Aorta (tissue), 5 donors: ENCODE measurements at places on chromosomes 16 and 17.

GRCh38 chr16:347203-347602, 5.3 kb downstream of the AXIN1 start:
- no peak for DNase-seq

DNA sequence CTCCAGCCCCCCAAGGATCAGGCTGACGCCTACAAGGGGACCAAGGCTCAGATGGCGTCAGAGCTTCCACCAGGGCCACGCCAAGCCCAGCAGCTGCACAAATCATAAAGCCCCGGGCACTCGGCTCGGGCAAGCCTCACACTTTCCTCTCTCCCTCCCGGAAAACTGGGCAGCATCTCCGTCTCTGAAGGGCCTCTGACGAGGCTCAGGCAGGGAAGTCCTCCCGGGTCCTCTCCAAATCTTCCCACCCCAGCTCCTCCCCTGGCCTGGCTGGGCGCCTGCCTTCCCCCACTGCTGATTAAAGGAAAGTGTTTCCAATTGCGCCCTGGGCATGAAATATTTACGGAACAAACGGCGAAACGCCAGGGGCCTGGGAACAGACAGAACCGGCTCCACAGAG, 38.5 kb downstream of the PIEZO1 start:
- peak; percentile 64 for DNase-seq

- DNase-seq, result peak; percentile 88
Observed at GRCh38 chr16:66520406-66521170, 29.3 kb downstream of the TK2 start.

GRCh38 chr17:42680331-42680808, 1.3 kb downstream of the CCR10 start:
- no peak for DNase-seq

DNA sequence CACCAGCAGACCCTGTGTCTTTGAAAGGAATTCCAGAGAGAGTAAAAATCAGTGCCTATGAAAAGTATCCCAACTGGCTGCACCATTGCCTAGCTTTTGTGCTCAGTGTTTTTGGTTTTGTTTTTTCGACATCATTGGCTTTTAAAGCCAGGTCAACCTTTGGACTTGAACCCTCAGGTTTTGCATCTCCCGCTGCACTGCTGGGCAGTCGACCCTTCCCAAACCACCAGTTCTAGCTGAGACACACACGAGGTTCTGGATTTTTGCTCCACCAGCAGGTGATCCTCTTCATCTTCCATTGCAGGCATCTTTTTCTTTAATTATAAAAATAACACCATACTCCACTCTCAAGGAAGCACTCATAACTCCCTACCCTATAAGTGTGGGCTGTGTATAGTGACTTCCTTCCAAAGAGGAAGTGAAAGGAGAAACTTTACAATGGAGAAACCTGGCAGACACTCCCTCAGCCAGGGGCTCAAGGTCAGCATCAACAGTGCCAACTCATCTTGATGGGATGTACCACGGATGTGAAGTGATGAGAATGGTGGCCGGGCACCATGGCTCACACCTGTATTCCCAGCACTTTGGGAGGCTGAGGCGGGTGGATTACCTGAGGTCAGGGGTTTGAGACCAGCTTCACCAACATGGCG, 57.8 kb downstream of the BMERB1 start:
- no peak for DNase-seq

- DNase-seq, result no peak
Observed at GRCh38 chr16:1036726-1037393, 35.7 kb upstream of the SSTR5 start.

GRCh38 chr17:16989230-16989952, 17.5 kb upstream of the TNFRSF13B start:
- DNase-seq, result no peak

DNA sequence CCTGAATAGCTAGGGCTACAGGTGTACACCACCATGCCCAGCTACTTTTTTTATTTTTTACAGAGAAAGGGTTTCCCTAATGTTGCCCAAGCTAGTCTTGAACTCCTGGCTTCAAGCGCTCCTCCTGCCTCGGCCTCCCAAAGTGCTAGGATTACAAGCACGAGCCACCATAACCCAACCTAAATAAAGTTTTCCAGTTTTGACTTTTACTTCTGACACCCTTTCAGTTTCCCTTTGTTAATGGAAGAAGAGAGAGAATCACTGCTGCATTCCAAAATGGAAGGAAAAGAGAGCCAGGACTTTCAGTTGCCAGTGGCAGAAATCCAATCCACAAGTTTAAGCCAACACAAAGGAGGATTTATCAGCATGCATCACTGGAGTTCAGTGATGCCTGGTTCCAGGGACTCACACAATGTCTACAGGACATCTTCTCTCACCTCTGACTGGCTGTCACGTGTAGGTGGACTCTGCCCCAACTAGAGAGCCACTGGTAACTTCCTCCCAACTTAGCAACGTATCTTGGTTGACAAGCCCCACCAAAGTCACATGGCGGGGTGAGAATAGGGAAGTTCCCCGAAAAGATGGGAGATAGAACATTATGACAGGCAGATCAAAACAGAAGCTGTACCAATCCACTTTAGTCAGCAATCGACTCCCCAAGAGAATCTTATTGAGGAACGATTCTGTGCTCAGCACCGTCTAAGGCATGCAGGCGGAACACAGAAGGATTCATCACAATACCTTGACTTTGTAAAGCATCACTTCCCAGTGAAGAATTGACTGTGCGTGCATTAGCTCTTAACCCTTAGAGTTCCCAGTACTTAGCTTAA, 46.5 kb downstream of the GAS7 start:
- peak; percentile 71 for DNase-seq
